Activated T-helper 17 cell treated with anti-CD3 and anti-CD28 coated beads, Interleukin-2, amount 50 U/mL, for 72 hours (primary cell): ENCODE measurements at places on chromosomes 1 and 21. TPM values are rescaled to one million over a fixed set of nuclear protein-coding genes. Genes with fewer than 3 reads are reported as not detected.

The CD5L gene
- not detected for total RNA-seq

The SAMD11 gene
- total RNA-seq, result not detected

The SLC26A9 gene
- not detected for total RNA-seq

The ARTN gene
- 0.32 TPM for total RNA-seq

The CFHR1 gene
- total RNA-seq, result not detected

The C4BPA gene
- not detected for total RNA-seq

The AK5 gene
- not detected for total RNA-seq

The MEX3A gene
- total RNA-seq, result 0.21 TPM
